Hippocampal formation (tissue), 2 donors: ENCODE measurements at places on chromosomes 3 and 15.

DNA sequence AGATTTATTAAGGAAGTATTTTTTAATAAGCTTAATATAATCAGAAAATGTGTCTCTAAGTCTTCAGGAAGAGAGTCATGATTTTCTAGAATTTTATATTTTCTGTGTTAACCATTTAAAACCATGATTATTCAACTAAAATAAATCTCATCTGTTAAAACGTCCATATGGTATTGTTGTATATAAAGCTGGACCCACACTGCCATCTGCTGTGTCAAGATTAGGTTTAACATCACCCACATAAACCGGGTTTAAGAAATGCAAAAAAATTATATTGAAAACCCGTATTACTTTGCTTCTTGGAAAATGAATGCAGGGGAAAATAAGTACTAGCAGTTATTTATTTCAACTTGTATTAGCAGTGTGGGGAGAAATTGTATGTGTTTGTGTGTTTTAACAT lies 9.5 kb upstream of the CCDC66 start:
- DNase-seq, result no peak

GRCh38 chr3:14780927-14781507 lies 37.7 kb upstream of the FGD5 start:
- DNase-seq, result no peak

DNA sequence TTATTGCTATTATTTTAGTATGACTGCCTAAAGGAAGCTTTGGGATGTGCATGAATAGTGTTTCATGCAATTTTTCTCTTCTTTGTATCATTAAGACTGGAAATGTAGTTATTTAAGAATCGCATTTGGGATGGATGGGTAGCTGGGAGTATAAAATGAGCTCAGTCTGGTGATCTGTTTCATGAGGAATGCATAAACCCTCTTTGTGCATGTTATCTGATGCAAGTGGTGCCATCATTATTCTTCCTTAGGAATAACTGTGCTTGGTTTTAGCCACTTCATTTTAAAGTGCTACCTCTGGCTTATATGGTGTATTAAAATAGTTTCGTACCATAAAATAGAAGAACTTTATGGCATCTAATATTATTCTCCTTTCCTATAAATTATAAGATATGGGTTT lies 535.6 kb downstream of the GRM7 start:
- no peak for DNase-seq

GRCh38 chr15:62902821-62903220 lies 139.7 kb upstream of the TPM1 start:
- no peak for DNase-seq

GRCh38 chr3:45665101-45665572 lies 24.1 kb upstream of the SACM1L start:
- DNase-seq, result no peak

DNA sequence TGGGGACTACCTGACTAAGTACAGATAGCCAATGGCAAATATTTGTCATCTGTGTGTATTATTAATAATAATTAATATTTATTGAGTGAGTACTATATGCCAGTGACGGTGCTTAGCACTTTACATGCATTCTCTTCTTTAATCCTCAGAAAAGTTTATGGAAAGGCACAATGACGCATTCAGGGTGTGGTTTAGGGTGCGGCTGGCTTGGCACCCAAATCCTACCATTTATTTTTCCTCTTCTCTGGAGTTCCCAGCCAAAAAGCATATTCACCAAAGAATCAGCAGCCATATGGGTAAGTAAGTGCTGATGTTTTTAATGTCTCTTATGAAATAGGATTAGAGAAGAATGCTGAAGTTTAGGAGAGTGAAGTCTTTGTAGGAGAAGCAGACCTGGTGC lies 140.4 kb upstream of the TP63 start:
- no peak for DNase-seq

GRCh38 chr3:190575437-190576185 lies 61.7 kb downstream of the IL1RAP start:
- no peak for DNase-seq

GRCh38 chr15:76588811-76589747 lies 252.5 kb downstream of the ISL2 start:
- no peak for DNase-seq

- no peak for DNase-seq
Observed at GRCh38 chr3:106302451-106303221, 433.8 kb upstream of the CBLB start.
